Posterior vena cava (tissue), 2 donors: ENCODE measurements at places on chromosomes 16 and 17. TPM values are rescaled to one million over a fixed set of nuclear protein-coding genes. Genes with fewer than 3 reads are reported as not detected.

The CD300LB gene
- 0.62 TPM for total RNA-seq

The STXBP4 gene
- 20.8 TPM for total RNA-seq

The NIP7 gene
- 15.9 TPM for total RNA-seq

The ZFP3 gene
- total RNA-seq: 4.6 TPM

The TBC1D3B gene
- 2.9 TPM for total RNA-seq

The SMIM22 gene
- total RNA-seq: not detected

The SEZ6 gene
- not detected for total RNA-seq

The ABCC12 gene
- total RNA-seq: not detected

The C16orf46 gene
- not detected for total RNA-seq

The ITGA2B gene
- 2.0 TPM for total RNA-seq

The PLEKHG4 gene
- 3.2 TPM for total RNA-seq

The MTMR4 gene
- total RNA-seq: 27.4 TPM

The ZG16 gene
- total RNA-seq: not detected

The ITPRIPL2 gene
- 68.1 TPM for total RNA-seq

The CCL7 gene
- total RNA-seq: not detected

The ATXN1L gene
- total RNA-seq: 26.9 TPM

The CA4 gene
- 2.9 TPM for total RNA-seq

The KRT31 gene
- not detected for total RNA-seq

The TNFSF13 gene
- total RNA-seq: 15.5 TPM

The TXNDC17 gene
- 43.2 TPM for total RNA-seq

The TAT gene
- total RNA-seq: 0.09 TPM

The SREBF1 gene
- total RNA-seq: 29.3 TPM

The CCDC144A gene
- 11.9 TPM for total RNA-seq

The CNGB1 gene
- total RNA-seq: not detected

The SLC16A5 gene
- 6.1 TPM for total RNA-seq

The GCGR gene
- total RNA-seq: not detected

The ZP2 gene
- total RNA-seq: not detected

The TBC1D3I gene
- total RNA-seq: not detected

The ABCA9 gene
- total RNA-seq: 36.6 TPM

The ZNF48 gene
- total RNA-seq: 6.2 TPM

The UMOD gene
- not detected for total RNA-seq

The TEX19 gene
- total RNA-seq: not detected

The POLR3K gene
- total RNA-seq: 7.9 TPM

The MYL4 gene
- total RNA-seq: 2.0 TPM

The LMF1 gene
- total RNA-seq: 21.8 TPM

The WSCD1 gene
- total RNA-seq: 6.0 TPM

The AHSP gene
- 3.0 TPM for total RNA-seq

The TP53TG3D gene
- total RNA-seq: not detected

The RNF227 gene
- total RNA-seq: 1.5 TPM

The C17orf107 gene
- 1.3 TPM for total RNA-seq
